ENCODE measurements at places on chromosomes 7 and 10.

DNA sequence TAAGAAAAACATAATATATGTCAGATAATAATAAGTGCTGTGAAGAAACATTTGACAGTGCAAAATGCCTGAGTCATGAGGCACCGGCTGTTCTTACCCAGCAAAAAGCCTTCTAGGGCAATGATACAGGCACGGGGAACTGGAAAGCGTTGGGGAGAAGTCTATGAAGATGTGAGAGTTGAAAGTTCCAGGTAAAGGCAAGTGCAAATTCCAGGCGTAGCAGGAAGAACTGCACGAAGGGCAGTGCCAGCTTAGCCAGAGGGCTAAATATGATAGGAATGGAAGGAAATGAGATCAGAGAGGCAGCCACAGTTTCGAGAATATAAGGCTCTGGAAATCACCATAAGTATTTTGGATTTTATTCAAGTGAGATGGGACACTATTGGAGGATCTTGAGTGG, 87.0 kb downstream of the IPMK start:
- DNase-seq: no peak

GRCh38 chr7:47181746-47182361, 400.1 kb downstream of the TNS3 start:
- no peak for DNase-seq

GRCh38 chr10:118692872-118693271, 61.9 kb downstream of the CACUL1 start:
- DNase-seq: no peak

GRCh38 chr10:130407052-130407451, 270.9 kb downstream of the GLRX3 start:
- DNase-seq: no peak

DNA sequence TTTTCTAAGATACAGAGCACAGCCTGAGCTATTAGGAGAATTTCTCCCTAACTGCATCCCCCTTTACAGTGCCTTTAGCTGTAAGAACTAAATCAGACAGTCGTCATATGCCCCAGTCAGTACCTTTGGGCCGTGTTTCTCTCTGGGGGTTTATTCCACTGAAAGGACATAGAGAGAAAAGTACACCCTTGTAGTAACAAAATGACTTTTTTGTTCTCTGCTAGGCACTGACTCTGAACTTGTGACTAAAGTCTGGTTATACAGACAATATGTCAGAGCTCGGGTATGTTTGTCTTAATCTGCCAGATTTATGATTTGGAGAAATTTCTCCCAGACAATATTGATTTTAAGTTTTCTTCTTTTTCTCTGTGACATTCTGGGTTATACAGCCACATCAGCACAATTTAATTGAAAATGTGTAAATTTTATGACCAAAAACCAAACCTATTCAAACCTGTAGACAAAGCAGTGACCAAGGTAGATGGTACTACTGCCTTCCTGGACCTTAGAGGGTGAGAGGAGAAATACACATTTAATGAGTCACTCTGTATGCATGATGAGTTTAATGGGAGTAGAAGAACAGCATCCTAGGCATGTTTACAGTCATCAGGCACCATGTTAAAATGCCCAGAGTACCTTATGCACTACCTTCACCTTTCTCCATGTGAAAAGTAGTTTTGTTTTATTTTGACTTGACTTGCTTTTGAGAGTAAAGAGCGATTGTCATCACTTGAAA, 156.1 kb upstream of the PLXDC2 start:
- DNase-seq: no peak

GRCh38 chr10:21969326-21970287, 33.9 kb downstream of the DNAJC1 start:
- no peak for DNase-seq

DNA sequence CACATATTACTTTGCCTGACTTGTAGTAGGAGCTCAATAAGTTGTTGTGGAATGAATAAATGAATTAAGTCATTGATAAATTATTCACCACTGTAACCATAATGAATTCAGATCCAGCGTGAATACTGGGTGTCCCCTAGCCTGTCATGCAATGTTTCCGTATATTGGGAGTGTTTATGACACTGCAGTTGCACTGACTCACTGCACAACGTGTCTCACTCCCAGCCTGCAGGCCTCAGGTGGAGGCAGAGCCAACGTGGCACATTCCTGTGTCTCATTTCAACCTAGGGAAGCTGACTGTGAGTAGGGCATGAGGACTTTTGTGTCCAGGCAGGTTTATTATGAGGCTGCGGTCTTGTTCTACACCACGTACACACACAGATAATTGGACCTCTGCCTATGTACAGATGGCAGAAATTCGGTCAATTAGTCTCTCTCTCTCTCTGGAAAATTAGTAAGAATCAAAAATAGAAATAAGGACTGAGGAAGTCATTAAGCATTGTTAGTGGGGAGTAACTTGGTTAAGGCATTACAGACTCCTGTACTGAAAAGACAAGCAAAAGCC, 299.1 kb upstream of the IGFBP3 start:
- no peak for DNase-seq

- DNase-seq: no peak
Observed at GRCh38 chr10:124340033-124340760, 78.5 kb downstream of the OAT start.

Data from activated naive CD8-positive, alpha-beta T cell treated with anti-CD3 and anti-CD28 coated beads for 36 hours (primary cell).